Cortex of kidney (tissue), 1 donor: ENCODE measurements at places on chromosomes 5 and 9.

GRCh38 chr5:180330270-180330648 is 22.9 kb downstream of the GFPT2 start:
- no peak for DNase-seq

GRCh38 chr5:86644843-86645242 is 27.1 kb downstream of the COX7C start:
- DNase-seq = no peak

GRCh38 chr9:9949368-9949767 is 663.4 kb downstream of the PTPRD start:
- no peak for DNase-seq

- DNase-seq = no peak
Observed at GRCh38 chr5:129049126-129049799, 45.3 kb upstream of the ISOC1 start.

DNA sequence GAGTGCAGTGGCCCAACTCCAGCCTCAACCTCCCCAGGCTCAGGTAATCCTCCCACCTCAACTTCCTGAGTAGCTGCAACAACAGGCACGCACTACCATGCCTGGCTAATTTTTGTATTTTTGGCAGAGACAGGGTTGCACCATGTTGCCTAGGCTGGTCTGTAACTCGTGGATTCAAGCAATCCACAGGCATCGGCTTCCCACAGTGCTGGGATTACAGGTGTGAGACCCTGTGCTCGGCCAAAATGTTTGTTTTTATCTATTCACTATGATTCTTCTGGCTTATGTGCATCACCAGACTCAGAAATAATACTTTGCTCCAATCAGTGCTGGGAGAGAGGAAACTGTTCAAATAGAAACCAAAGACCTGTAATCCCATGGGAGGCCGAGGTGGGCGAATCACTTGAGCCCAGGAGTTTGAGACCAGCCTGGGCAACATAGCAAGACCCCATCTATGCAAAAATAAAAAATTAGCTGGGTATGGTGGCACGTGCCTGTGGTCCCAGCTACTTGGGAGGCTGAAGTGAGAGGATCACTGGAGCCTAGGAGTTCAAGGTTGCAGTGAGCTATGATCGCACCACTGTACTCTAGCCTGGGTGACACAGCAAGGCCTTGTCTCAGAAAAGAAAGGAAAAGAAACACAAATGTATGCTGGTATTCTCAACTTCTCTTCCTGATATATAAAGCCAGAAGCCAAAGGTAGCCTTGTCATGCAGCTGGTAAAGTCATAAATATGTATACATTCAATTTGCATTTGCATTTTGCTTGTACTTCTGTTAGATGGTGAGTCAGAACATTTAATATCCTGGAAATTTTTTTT is 4.5 kb downstream of the PIP5K1B start:
- DNase-seq = no peak

- DNase-seq = no peak
Observed at GRCh38 chr9:117491491-117491890, 76.6 kb upstream of the ASTN2 start.

DNA sequence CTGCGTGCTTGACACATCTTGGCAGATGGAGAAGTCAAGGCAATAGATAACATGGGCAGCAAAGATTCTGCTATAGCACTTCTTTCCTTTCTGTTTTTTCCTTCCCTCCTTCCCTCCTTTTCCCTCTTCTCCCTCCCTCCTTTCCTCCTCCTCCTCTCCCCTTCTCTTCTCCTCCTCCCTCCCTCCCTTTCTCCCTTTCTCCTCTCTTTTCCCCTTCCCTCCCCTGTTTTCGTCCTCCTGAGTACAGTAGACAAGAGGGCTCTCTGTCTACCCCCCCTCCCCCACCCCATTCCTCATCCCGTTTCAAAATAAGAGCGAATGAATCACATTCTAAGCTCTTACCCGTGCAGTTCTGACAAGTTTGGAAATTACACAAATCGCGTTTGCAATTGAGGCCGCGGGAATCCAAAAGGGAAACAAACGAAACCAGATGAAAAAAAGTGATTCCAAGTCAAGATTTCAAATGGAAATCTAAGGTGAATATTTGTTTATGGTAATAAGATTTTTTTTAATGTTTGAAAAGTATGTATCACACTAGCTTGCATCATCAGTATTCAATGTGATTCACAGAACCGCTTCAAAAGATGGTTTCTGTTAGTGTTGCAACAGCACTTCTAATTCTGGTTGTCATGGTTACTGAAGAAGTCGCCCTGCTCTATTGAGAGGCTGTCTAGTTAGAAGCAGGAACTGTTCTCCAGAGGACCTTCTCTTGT is 1.3 kb downstream of the NIM1K start:
- DNase-seq = no peak

- DNase-seq = no peak
Observed at GRCh38 chr5:83388608-83389007, 82.9 kb upstream of the VCAN start.

DNA sequence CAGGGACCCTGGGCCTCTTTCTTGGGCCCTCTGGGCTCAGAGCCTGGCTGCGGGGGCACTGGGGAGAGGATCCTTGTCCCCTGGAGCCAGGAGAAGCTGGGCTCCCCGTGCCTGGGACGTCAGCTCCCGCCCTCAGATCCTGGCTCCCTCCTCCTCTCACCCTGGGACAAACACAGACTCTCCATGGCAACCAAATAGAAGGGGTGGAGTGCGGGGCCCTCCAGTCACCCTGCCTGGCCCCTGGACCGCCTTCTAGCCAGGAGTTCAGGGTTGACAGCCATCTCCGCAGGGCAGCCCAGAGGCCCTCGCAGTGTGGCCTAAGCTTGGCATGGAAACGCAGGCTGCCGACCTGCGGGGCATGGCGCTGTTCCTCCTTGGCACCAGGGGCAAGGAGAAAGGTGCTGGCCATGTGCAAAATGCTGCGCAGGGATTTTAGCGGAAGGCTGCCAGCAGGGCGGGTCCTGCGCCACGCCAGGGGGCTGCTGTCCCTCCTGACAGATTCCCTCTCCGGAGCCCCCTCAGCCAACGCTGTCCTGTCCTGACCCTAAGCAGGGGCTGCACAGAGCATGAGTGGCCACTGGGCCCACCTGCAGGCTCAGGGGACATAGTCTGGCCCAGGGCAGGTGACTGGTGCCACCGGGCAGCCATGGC is 1.0 kb downstream of the ZDHHC11 start:
- DNase-seq = no peak

GRCh38 chr5:135448791-135449507 is 1.8 kb upstream of the DCANP1 start:
- no peak for DNase-seq

DNA sequence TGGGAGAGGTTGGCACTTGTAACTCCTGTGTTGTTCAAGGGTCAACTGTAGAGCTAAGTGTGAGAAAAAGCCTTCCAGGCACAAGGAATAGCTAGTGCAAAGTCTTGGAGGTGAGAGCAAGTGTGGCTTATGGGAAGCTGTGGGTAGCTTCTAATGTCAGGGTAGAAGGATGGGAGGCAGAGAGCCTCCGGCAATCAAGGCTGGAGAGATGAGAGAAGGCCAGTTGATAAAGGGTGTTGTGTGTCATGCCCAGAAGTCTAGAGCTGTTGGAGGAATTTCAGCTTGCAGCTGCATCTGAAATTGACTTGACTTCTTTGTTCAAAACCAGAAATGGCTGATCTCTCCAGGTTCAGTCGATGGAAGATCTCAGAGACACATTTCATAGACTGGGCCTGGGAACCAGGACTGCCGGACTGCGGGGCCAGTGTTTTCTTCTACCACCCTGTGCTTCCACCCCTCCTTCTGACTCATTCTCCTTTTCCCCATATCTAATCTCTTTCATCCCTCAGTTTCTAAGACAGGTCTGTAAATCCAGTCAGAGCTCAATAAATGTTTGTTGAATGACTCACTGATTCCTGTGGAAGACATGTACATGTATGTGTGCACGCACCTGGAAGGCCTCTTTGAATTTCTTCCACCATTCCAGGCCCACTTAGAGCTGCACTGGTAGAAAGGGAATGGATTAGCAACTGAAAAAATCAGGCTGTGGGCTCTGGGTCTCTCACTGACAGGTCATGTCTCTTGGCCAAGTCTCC is 67.8 kb upstream of the KLF4 start:
- no peak for DNase-seq

- no peak for DNase-seq
Observed at GRCh38 chr5:97085459-97086181, 56.8 kb downstream of the LIX1 start.

GRCh38 chr5:66720780-66721179 is 124.6 kb downstream of the MAST4 start:
- DNase-seq = no peak

- no peak for DNase-seq
Observed at GRCh38 chr5:19608444-19609002, 379.5 kb downstream of the CDH18 start.

- no peak for DNase-seq
Observed at GRCh38 chr9:86721843-86722705, 225.2 kb downstream of the GAS1 start.

GRCh38 chr5:14395411-14395810 is 186.2 kb upstream of the OTULINL start:
- DNase-seq = no peak

- DNase-seq = no peak
Observed at GRCh38 chr5:77483682-77484081, 8.4 kb downstream of the WDR41 start.

- DNase-seq = no peak
Observed at GRCh38 chr5:88021141-88021540, 247.5 kb downstream of the TMEM161B start.

GRCh38 chr5:68251386-68251785 is 35.8 kb downstream of the PIK3R1 start:
- DNase-seq = no peak

- DNase-seq = no peak
Observed at GRCh38 chr9:88313364-88314220, 74.7 kb upstream of the SPIN1 start.

- DNase-seq = no peak
Observed at GRCh38 chr5:43685252-43685950, 82.4 kb downstream of the NNT start.

DNA sequence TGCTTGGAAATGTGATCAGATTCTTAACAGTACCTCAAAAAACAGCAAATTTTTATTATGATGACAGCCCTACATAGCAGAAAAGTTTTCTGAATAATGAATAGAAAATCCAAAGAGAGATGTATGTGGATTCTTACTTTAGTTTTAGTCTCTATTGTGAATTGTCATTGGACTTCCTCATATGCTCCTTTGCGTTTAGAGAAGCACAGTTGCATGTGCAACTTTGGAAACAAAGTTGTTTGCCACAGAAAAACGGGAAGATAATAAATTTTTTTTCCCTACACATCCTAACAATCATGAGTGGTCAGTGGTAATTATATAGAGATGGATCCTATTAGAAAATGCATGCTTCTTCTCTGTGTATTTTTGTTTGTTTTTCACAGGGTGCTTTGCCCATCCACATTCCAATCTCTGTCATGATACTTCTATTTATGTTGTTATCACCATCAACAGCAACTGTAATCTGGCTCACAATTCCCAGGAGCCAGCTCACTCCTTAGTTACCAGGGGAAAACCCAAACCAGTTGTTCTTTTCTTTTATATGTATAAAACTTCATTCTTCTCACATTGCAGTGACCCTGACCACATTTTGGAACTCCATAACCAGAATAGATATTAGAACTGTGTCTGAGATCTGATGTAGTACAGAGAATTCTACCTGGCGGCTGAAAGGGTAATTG is 118.7 kb downstream of the NDUFS4 start:
- no peak for DNase-seq

GRCh38 chr5:62762503-62762902 is 183.9 kb downstream of the LRRC70 start:
- DNase-seq = no peak

DNA sequence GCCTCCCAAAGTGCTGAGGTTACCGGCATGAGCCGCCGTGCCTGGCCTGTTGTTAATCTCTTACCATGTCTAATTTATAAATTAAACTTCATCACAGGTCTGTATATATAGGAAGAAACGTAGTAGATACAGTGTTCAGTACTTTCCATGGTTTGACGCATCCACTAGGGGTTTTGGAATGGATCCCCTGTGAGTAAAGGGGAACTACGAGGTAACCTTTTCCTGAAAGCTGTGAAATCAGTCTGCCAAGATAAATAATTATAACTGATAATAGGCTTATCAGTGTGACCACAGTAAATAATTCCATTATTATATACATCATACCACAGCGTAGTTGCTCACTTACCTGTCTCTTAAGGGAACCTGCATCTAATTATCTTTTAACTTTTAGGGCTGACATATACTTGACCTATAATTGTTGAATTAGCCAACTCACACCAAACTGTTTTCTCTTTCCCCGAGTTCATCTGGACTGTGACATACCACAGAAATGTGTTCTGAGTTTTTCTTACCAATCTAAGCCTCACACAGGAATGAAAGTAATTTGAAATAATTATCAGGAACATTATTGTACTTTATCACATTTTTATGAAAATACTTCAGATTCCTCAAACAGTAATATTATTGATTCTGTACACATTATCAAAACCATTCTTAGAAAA is 42.9 kb downstream of the DAPK1 start:
- no peak for DNase-seq

- DNase-seq = no peak
Observed at GRCh38 chr9:134978272-134978671, 60.6 kb upstream of the FCN1 start.

DNA sequence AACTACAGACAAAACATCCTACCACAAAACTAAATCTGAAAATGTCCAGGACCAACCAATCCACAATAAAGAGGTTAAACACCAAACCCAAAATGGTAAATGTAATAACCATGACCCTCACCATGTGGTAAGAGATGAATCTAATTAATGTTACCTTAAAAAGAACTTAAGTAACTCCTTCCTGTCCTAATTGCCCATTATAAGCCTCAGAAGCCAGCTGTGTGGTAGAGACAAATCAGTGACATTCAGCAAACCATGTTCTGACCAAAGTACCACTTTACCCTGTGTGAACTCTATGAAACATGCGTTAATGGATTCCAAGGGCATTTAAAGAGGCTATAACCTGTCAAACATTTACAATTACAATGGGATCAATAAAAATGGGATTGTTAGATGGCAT is 25.0 kb downstream of the LPAR1 start:
- DNase-seq = no peak

DNA sequence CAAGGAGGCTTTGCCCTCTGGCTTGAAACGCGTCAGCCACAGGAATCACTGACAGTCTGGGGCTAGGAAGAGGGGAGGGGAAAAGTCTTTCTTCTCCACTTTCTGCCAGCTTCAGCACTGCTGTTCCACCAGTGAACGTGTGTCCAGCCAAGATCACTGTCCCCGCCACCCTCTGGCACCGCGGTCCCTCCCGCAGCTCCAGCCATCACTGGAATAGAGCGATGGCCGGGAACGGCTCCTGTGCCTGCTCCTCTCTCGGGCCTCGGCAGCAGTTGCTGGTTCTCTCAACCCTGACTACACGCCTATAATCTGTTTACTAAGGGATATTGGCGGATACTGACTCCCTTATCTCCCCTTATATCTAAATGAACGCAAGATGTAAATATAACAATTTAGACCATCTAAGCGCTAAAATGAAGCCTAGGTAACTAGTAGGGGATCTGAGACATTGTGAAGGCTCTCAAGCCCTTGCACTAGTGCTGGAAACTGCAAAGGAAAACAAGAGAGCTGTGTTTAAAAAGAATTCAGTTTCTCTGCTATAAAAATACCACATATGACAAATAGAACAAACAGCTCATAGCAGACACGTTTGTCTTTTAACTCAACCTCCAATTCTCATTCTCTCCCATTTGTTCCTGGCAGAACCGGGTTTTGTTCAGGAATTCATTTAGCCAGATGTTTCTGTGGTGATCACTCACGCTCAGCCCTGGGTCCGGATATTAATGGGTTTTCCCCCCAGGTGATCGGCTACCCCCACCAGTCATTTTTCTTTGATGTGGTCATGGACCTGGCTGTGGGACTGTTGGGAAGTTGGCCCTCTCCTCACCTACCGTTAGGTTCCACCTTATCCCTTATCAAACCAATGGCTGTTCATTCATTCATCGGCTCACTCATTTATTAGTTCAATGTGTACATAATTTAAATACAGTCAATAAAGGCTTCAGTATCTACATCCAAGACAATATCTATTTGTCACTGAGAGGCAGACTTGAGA is 149.8 kb downstream of the MED10 start:
- DNase-seq = no peak
